ENCODE measurements at places on chromosomes 13 and 19. TPM values are rescaled to one million over a fixed set of nuclear protein-coding genes. Genes with fewer than 3 reads are reported as not detected.

PGLYRP2 gene
- not detected for total RNA-seq

PCP2 gene
- total RNA-seq = not detected

WTIP gene
- total RNA-seq = 11.1 TPM

SLC10A2 gene
- total RNA-seq = not detected
